Esophagus squamous epithelium (tissue), 5 donors: ENCODE measurements at places on chromosomes 7 and 10. TPM values are rescaled to one million over a fixed set of nuclear protein-coding genes. Genes with fewer than 3 reads are reported as not detected.

DNA sequence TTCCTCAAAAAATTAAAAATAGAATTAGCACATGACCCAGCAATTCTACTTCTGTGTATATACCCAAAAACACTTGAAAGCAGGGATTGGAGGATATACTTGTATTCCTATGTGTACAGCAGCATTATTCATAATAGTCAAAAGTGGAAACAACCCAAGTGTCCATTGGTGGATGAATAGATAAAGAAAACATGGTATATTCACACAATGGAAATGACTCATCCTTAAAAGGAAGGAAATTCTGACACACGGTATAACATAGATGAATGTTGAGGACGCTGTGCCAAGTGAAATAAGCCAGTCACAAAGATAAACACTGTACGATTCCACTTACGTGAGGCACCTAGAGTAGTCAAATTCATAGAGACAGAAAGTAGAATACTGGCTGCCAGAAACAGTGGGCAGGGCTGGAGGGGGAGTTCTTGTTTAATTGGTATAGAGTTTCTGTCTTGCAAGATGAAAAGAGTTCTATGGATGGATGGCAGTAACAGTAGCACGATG is 26.6 kb upstream of the KAT6B start:
- H3K4me1 ChIP-seq: no peaks in the 10 kb centered on the region
- no peak for DNase-seq
- H3K36me3 ChIP-seq: no peaks in the 10 kb centered on the region
- no peaks in the 10 kb centered on the region for H3K27me3 ChIP-seq

DNA sequence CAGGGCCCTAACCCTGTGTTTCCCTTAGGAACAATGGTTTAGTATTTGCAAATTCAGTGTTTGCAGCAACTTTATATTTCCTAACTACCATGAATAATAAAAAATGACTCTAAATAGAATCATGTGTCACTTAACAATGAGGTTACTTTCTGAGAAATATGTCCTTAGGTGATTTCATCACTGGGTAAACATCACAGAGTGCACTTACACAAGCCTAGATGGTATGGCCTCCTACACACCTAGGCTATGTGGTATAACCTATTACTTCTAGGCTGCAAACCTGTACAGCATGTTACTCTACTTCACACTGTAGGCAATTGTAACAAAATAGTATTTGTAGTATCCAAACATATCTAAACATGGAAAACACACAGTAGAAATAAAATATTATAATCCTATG is 1174.6 kb upstream of the LRRTM3 start:
- no peak overlapping the region for H3K27ac ChIP-seq
- no peaks in the 10 kb centered on the region for H3K27me3 ChIP-seq
- H3K4me1 ChIP-seq: no peaks in the 10 kb centered on the region
- DNase-seq: no peak

DNA sequence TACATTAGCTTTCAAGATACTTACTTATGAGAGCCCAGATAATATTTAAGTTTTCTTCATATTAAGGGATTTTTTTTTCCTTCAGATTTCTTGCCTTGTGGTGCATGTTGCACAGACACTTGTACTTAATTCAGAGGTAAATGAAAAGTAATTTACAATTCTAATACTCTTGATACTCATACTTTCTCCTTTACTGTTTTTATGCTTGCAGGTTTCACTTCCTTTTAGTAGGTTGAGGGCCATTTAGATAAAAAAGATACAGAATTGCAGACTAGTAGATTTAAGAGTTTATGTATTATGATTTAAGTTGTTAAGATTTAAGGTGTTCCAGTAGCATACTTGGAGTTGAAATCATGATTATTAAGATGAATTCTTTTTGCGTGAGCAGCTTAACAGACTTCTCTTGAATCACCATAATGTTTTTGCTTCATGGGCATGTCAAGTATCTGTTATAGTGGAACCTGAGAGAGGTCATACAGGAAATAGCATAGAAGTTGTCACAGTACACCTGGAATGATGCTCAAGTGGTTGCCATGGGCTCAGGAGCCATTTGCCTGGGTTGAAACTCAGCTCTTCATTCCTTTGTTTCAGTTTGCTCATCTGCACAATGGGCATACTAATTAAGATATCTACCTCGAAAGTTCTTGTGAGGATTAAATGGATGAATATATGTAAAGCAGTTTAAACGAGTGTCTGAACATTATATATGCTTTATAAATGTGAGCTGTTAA is 174.8 kb upstream of the PRPS1L1 start:
- DNase-seq: no peak
- H3K36me3 ChIP-seq: no peaks in the 10 kb centered on the region
- no peak overlapping the region for H3K4me3 ChIP-seq
- no peak overlapping the region for H3K27ac ChIP-seq

PHTF2 gene
- total RNA-seq: 13.7 TPM

DNA sequence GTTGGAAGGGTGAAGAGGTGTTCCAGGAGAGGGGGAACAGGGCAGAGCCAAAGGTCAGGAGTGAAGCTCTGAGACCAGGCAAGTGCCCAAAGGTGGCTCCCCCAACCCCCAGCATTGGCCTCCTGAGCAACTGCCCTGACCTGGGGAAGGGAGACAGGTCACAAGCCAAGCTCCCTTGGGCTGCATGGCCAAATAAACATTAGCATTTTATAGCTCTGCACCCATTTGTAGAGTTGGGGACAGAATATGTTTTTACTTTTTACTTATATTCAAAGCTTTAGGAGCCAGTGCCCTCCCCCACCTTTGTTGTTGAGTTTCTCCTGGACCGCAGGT is 4.0 kb downstream of the UNC5B start:
- H3K36me3 ChIP-seq: no peaks in the 10 kb centered on the region
- DNase-seq: no peak
- no peak overlapping the region for H3K27ac ChIP-seq
- H3K27me3 ChIP-seq: no peaks in the 10 kb centered on the region
- no peak overlapping the region for H3K4me3 ChIP-seq
- peaks cover 25% of the 10 kb centered on the region for H3K4me1 ChIP-seq

GPR37 gene
- 3.7 TPM for total RNA-seq

DNA sequence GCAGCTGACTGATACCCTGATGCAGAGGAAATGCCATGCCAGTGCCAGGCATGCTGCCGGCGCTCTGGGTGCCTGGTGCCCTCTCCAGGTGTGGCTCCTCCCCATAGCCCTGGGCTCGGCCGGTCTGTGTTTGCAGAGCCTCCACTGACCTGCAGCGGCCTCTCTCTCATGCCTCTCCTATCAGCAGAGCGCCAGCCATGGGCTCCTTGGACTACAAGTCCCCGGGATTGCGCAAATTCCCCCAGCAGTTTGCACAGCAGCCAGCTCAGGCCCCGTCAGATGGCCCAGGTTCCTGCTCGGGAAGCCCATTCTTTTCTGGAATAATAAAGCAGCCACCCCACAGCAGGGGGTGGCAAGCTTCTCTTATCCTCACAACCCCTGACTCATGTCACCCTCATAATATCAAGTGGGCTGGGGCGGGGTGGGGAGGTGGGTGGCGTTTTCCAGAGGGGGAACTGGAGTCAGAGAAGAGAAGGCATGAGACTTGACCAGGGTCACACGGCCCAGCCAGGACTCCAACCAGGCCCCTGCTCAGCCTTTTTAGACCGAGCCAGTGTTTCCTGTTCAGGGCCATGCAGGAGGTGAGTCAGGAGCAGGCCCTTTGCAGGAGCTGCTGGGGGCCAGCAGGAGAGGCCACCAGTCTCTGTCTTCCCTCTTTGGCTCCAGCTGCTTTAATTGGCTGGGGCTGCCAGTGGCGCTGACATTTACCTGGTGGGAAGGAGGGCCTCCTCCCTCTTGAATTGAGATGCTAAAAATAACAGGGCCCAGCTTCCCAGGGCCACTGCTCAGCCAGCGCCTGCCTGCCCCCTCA is 58.6 kb downstream of the ZMIZ1 start:
- no peaks in the 10 kb centered on the region for H3K27me3 ChIP-seq
- no peak overlapping the region for H3K4me3 ChIP-seq
- peaks cover 29% of the 10 kb centered on the region for H3K4me1 ChIP-seq

- H3K4me3 ChIP-seq: no peak overlapping the region
- no peak for DNase-seq
- H3K27ac ChIP-seq: no peak overlapping the region
- H3K27me3 ChIP-seq: no peaks in the 10 kb centered on the region
- H3K4me1 ChIP-seq: peaks cover 27% of the 10 kb centered on the region
These were observed 65.4 kb upstream of the STEAP1B start for GRCh38 chr7:22565315-22565811.

- no peak overlapping the region for H3K27ac ChIP-seq
- no peaks in the 10 kb centered on the region for H3K36me3 ChIP-seq
- H3K27me3 ChIP-seq: no peaks in the 10 kb centered on the region
- H3K4me1 ChIP-seq: no peaks in the 10 kb centered on the region
- H3K4me3 ChIP-seq: no peak overlapping the region
These were observed 26.7 kb downstream of the EBF3 start for GRCh38 chr10:129937351-129937751.
